Hematopoietic multipotent progenitor cell treated with erythropoietin and hydrocortisone succinate and interleukin-3 and kit ligand, for 17 days (in vitro differentiated cells): ENCODE measurements at places on chromosomes 3 and 15.

GRCh38 chr15:38705436-38706219 is 141.0 kb upstream of the RASGRP1 start:
- DNase-seq = no peak

- no peak for DNase-seq
These were observed 26.5 kb downstream of the SPINK8 start for GRCh38 chr3:48306860-48307530.

GRCh38 chr3:4751029-4751501 is 228.2 kb upstream of the BHLHE40 start:
- DNase-seq = no peak

DNA sequence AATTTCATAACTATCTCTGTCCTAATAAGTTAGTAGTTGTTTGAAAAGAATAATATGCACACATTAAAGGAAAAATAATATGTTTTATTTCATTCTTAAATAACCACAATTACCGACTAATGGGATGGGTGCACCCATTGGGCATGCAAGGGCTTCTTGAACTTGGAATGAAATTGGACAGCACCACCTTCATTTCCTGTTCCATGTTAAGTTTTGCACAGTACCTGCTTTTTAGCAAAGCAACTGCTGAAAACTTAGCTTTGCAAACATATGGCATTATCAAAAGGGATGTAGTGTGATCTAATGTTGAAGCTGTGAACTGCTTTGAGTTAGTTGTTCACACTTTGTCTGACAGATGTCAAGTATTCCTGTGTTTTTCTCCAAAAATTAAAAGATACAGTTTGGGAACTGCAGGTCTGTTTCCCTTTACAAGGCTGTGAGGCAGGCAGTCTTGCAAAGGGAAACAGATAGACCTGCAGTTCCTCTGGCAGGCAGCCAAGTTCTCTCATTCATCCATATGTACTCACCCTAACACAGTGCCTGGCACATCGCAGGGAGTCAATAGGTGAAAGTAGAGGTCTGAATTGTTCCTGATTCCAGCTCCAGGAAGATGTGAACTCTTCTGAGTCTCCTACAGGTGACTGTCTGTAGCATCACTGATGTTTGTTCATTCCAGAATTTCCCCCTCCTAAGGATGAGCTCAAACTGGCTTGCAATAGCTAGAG is 64.3 kb upstream of the GOLGA8B start:
- peak; percentile 67 for DNase-seq

DNA sequence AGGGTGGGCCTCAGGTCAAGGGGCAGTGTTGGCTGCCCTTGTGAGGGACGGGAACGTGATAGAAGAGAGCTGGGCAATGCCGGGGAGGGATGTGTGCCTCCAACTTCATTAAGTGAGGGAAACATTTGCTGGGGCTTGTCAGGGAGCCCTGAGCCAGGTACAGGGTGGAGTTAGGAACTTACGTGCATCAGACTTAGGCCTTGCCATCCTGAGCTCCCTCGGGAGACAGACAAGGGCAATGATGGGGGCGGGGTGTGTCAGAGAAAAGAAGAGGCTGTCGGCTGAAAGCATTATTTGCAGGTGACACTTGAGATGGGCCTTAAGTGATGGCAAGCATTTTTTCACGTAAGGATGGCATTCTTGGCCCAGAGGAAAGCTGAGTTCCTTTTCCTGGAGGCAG is 1.6 kb downstream of the FAM131A start:
- DNase-seq = no peak

GRCh38 chr3:38650248-38650951 is 913 bp upstream of the SCN5A start:
- DNase-seq = no peak

GRCh38 chr3:89072642-89073041 is 34.8 kb upstream of the EPHA3 start:
- DNase-seq = no peak

DNA sequence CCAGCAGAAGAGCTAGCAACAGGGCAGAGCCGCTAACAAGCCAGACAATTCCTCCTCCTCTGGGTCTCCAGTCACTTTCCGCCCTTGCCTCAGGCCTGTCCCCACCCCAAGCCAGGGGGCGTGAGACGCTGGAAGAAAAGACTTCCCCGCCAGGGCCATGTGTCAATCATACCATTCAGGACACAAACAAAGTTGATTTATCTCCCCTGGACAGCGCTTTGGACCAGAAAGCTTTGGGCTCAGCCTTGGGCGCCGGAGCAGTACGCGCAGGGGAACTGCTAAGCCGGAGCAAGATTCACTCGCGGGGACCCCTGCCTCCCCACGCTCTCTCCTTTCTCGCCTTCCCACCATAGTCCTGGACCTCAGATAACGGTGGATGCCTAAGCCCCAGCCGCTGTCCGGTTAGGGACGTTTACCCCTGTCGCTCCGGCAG is 479 bp downstream of the LRRC2 start:
- DNase-seq = peak; percentile 70

DNA sequence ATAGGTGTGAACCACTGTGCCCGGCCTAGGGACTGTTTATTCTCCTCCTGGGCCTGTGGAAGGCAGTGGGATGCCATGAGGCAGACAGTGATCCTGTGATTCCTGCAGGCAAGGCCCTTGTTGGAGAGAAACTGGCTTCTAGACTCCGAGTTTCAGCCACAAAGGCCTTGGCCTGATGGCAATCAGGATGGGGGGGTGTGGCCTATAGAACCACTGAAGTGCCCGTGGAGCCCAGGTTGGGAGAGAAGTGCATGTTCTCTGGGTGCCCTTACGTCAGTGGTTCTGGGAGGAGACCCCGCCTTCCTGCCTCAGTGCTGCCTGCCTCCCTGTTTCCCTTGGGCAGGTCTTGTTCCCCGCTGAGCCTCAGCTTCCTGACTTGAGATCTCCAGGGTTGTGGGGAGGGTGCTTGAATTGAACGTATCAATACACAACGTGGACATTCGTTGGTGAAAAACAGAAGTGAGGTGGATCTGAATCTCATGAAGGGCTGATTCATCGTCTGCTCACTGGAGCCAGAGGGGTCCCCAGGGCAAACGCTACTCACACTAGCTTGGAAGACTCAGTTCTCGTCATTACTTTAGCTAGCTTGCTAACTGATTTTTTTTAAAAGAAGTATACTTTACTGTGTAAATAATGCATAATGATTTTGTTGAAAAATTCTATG is 31.8 kb downstream of the IRAK2 start:
- peak; percentile 40 for DNase-seq

DNA sequence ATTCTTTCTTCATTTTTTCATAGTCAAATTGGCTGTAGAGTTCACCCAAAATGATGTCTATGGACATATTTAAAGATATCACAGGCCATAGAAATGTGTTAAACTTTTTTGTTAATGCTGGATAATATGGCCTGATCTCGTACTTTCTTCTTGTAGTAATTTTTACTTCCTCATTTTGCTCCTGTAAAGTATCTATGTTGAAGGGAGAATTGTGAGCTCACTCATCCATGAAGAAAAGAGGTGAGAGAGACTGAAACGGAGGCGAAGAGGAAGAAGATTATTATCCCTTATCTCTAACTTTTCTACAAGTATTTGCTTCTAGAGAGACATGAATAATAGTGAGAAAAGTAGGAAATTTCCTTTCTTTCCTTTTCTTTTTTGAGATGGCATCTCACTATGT is 613.8 kb upstream of the TBL1XR1 start:
- no peak for DNase-seq

GRCh38 chr15:34514251-34514670 is 69.2 kb downstream of the GOLGA8B start:
- DNase-seq = no peak

DNA sequence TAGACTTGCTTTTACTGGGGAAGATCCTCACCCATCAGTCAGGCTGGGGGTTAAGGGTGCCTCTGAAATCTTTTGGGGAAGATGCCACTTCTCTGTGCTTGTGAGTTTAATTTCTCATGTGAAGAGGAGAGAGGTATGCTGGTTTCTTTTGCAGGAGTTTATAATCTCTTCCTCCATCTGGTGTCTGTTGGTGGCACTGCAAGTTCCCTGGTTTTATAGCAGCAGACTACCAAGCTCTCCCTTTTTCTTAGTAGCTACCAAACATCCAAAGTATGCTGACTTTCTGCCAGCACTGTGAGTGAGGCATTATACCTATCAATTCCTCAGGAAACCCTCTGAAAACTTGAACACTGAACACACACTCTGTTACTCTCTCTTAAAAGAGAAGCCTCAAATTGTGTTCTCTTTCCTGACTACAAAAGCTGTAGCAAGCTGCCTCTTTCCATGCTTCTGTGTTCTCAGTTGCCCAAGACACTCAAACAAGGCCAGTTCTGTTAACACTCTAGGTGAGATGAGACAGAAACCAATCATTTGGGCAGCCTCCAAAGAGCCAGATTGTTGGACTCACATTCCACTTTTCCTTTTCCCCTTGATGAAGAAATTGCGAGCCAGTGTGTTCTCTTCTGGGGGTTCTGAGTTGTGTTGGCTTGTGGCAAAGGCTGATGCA is 299.5 kb downstream of the GAP43 start:
- DNase-seq = no peak

- DNase-seq = peak; percentile 78
These were observed 8.4 kb downstream of the MFGE8 start for GRCh38 chr15:88904624-88905327.

- DNase-seq = no peak
These were observed 115.5 kb upstream of the ARPP21 start for GRCh38 chr3:35523838-35524237.

GRCh38 chr3:169945313-169945712 is 21.3 kb upstream of the SEC62 start:
- peak; percentile 93 for DNase-seq

DNA sequence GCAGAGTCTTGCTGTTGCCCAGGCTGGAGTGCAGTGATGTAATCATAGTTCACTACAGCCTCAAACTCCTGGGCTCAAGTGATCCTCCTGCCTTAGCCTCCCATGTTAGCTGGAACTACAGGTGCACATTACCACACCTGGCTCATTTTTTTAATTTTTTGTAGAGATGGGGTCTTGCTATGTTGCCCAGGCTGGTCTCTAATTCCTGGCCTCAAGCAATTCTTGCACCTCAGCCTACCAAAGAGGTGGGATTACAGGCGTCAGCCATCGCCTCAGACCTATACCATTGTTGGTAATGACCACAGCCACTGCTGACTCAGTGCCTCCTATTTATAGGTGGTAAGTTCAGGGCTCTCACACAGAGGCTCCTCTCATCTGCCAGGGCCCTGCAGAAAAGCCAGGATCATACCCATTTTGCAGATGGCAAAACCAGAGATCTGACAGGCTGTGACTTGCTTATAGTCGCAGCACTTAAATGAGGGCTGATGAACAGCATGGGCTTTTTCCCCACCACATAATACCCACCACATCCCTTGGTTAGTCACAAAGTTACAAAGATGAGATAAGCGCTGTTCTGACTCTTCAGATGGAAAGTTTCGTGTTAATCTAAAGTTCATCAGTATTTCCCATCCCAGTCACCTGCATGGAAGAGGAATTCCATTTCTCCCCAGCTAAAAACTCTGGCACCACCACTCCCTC is 21.8 kb upstream of the SPATA12 start:
- no peak for DNase-seq

GRCh38 chr3:18044971-18045880 is 302.8 kb upstream of the TBC1D5 start:
- DNase-seq = no peak

- no peak for DNase-seq
These were observed 391.9 kb upstream of the THBS1 start for GRCh38 chr15:39188930-39189329.

DNA sequence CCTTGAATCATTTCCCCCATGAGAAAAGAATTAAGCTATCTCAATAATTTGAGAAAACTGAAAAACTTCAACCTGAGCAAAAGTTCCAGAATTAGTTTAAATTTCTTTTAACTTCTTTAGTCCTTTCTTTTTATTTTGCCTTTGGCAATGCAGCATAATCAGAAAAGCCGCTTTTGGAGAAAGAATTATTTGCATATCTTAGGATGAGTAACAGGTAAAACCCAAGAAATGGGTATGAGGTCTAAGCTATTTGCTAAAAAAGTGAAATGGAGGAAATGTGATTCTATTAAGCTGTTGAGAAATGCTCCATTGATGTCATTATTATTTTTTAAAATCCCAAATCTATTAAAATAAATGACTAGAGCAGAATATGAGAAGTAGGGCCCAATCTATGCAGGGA is 1238.3 kb upstream of the GBE1 start:
- no peak for DNase-seq

GRCh38 chr15:68333775-68334470 is 56.4 kb downstream of the FEM1B start:
- no peak for DNase-seq

- no peak for DNase-seq
These were observed 24.0 kb downstream of the TSEN2 start for GRCh38 chr3:12508291-12508700.

GRCh38 chr3:172654470-172654869 is 56.4 kb downstream of the NCEH1 start:
- DNase-seq = no peak

- DNase-seq = no peak
These were observed 8.4 kb downstream of the CHSY1 start for GRCh38 chr15:101243420-101243819.

GRCh38 chr3:48034000-48034516 is 17.8 kb upstream of the MAP4 start:
- DNase-seq = no peak

- DNase-seq = no peak
These were observed 59.1 kb downstream of the SENP7 start for GRCh38 chr3:101453961-101454360.

- no peak for DNase-seq
These were observed 666 bp upstream of the SEMA3F start for GRCh38 chr3:50154476-50154839.

GRCh38 chr3:107220538-107220937 is 156.7 kb upstream of the CCDC54 start:
- no peak for DNase-seq

DNA sequence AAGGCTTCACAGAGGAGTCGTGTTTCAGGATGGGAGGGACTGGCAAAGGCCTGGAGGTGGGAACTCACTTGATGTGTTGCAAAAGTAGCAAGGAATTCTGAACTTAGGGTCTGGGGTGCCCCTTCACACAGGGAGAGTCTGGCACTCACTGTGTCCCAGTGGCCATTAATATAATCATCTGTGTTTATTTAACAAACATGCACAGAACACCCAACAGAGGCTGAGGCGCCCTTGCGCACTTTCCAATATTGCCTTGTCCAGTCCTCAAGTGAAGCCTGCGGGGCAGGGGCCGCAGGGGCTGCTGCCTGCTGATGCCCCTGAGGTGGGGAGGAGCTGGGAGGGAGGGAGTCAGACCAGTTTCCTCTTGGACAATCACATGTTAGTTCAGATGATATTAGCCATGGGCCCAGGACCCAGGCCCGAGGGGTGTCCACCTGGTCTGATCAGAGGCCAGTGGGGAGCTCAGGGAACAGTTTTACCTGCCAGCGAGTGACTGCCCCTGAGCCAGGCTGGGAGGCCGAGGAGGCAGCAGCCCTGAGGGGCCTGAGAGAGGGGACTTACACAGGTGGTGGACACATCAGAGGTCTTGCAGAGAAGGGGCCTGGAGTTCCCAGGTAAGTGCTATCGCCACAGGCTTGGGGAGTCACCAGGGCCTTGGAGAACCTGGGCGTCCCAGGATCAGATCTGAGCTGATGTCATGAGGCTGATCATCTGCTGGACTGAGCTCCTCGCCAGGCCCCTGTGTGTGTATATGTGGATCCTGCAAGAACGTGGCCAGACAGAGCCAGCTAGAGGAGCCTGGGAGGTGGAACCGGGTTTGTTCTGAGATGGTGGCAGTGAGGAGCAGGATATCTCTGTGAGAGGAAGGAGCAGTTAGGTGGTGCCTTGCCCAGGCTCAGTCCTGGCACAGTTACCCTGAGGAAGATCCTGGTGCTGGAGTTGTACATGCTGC is 13.8 kb upstream of the TXNRD3 start:
- DNase-seq = no peak
